ENCODE measurements at places on chromosomes 7 and 10. TPM values are rescaled to one million over a fixed set of nuclear protein-coding genes. Genes with fewer than 3 reads are reported as not detected.

The EEPD1 gene
- 8.4 TPM for total RNA-seq

The PDLIM1 gene
- 24.3 TPM for total RNA-seq

The DGKI gene
- total RNA-seq = 2.1 TPM

The BCAP29 gene
- 64.7 TPM for total RNA-seq

GRCh38 chr10:81594991-81595390, 280.0 kb upstream of the NRG3 start:
- no peak overlapping the region for H3K4me3 ChIP-seq
- no peak overlapping the region for H3K27ac ChIP-seq
- H3K36me3 ChIP-seq = no peaks in the 10 kb centered on the region
- DNase-seq = no peak
- no peaks in the 10 kb centered on the region for H3K27me3 ChIP-seq

DNA sequence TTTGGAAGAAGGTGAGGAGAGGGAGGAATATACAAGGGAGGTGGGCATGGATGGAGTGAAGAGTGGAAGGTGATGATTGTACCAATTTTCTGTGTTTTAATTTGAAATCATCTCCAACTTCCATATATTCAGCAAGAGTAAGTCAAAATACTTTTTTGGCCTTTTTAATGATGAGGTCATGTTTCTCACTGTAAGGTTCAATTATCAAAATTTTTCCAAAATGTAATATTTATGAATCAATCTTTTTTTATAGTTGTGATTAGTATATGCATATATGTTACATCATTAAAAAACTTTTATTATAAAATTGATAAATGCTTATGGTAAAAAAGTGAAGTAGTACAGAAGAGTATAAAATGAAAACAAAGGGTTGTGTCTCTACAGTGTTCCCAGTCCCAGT, 40.7 kb downstream of the PRKAR2B start:
- H3K4me1 ChIP-seq = no peaks in the 10 kb centered on the region
- no peaks in the 10 kb centered on the region for H3K36me3 ChIP-seq
- no peak for DNase-seq
- no peak overlapping the region for H3K27ac ChIP-seq

DNA sequence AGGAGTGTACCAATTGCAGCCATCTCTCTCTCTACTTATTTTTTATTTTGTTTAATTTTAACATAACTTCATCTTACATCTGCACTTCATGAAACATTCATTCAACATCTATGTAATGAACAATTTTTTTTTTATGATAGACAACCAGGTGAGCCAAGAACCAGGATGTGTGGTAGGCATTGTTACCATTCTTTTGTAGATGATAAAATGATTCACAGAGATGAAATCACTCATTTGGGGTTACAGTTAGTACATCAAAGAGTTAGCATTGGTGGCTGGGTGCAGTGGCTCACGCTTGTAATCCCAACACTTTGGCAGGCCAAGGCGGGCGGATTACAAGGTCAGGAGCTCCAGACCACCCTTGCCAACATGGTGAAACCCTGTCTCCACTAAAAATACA, 127.8 kb downstream of the HDAC9 start:
- DNase-seq = no peak
- H3K27me3 ChIP-seq = no peaks in the 10 kb centered on the region
- no peak overlapping the region for H3K4me3 ChIP-seq
- no peaks in the 10 kb centered on the region for H3K4me1 ChIP-seq

- no peak overlapping the region for H3K27ac ChIP-seq
- H3K4me1 ChIP-seq = no peaks in the 10 kb centered on the region
- DNase-seq = no peak
- no peaks in the 10 kb centered on the region for H3K27me3 ChIP-seq
- no peak overlapping the region for H3K4me3 ChIP-seq
These were observed 491.0 kb upstream of the FOXK1 start for GRCh38 chr7:4191046-4191445.

- H3K27me3 ChIP-seq = no peaks in the 10 kb centered on the region
- no peaks in the 10 kb centered on the region for H3K4me1 ChIP-seq
- no peaks in the 10 kb centered on the region for H3K36me3 ChIP-seq
- no peak overlapping the region for H3K27ac ChIP-seq
These were observed 146.9 kb upstream of the ANK3 start for GRCh38 chr10:60536529-60537114.

DNA sequence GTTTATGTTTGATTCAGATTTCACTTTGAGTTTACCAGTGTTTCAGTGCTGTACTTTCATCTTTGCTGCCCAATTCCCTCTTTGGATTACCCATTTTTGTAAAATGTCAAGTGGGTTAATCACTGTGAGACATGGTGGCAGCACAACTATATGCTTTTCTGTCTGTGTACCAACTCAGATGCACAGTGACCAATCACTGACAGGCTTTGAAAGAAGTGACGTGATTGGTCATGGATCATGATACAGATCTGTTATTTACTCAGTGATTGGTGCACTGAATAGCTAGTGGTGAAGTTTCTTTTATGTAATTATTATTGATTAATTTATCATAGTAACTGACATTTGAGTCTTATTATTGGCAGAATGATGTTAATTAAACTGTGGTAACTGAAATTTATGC, 126.9 kb downstream of the SDK1 start:
- DNase-seq = no peak
- no peak overlapping the region for H3K4me3 ChIP-seq
- H3K27me3 ChIP-seq = no peaks in the 10 kb centered on the region
- H3K27ac ChIP-seq = no peak overlapping the region
- no peaks in the 10 kb centered on the region for H3K36me3 ChIP-seq

DNA sequence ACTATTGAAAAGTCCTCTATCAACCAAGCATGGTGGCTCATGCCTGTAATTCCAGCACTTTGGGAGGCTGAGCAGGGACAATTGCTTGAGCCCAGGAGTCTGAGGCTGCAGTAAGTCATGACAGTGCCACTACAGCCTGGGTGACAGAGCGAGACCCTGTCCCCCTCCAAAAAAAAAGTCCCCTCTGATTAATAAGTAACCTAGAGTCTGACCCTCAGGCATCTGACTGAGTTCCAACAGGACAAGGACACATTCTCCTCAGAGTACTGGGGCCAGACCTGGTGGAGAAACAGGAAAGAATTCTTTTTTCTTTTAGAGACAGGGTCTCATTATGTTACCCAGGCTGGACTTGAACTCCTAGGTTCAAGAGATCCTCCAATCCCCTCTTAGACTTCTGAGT, 10.0 kb downstream of the MORN4 start:
- H3K36me3 ChIP-seq = no peaks in the 10 kb centered on the region
- no peak overlapping the region for H3K27ac ChIP-seq
- H3K4me3 ChIP-seq = no peak overlapping the region
- no peak for DNase-seq

- peak; percentile 95 for DNase-seq
- peaks cover 27% of the 10 kb centered on the region for H3K4me1 ChIP-seq
- H3K27me3 ChIP-seq = no peaks in the 10 kb centered on the region
- H3K36me3 ChIP-seq = peaks cover 10% of the 10 kb centered on the region
These were observed 76.2 kb downstream of the CTBP2 start for GRCh38 chr10:125084191-125084613.
